ENCODE measurements at places on chromosomes 7 and 10. TPM values are rescaled to one million over a fixed set of nuclear protein-coding genes. Genes with fewer than 3 reads are reported as not detected.

DNA sequence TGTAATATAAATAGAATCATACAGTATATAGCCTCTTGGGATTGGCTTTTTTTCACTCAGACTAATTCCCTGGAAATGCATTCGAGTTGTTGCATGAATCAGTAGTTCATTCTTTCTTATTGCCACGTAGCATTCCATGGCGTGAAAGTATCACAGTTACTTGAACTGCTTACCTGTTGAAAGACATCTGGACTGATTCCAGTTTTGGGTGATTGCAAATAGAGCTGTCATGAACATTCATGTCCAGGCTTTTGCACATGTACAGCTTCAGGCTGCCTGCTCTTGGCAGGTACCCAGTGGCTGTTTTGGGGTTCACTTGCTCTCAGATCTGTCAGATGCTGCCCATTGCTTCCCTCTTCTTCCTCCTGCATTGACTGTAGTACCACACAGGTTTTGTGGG lies 54.9 kb downstream of the LRGUK start:
- DNase-seq, result no peak

Gene LOXL4
- total RNA-seq, result 8.6 TPM

Gene AMPH
- total RNA-seq, result 5.2 TPM

GRCh38 chr7:24457219-24457558 lies 116.1 kb upstream of the PALS2 start:
- no peak for DNase-seq

DNA sequence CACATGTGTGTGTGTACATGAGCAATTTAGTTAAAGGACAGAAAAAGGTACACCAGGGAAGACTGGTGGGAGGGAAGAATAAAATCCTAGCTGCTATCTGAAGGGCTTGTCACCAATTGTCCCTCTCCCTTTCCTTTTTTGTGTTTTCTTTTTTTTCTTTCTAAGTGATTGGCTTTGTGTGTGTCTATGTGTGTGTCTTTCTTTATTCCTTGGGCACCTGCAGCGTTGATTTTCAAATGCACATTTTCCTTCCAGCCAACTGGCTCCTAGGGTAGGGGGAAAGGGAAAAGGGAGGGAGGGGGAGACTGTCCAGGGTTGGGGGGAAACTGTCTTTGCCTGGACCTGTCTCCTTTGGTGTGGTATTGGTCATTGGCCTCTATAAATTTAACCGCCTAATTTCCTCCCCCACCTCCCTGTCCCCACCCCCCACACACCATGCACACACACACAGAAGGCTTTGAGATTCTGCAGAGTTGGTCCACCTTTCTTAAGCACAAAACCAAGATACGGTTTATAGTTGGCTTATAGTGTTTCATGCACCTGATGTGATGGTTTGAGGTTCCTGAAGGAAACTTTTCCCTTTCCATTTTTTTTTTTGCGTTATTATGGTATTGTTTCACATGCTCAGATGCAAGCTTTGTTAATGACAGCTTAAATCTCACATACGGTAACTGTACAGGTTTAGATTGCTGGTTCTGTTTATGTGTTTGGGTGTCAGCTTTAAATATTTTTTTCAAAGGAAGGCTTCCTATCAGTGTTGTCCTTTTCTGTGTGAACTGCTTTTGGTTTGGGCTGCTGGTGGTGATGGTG lies 2.6 kb downstream of the AUTS2 start:
- no peak for DNase-seq

DNA sequence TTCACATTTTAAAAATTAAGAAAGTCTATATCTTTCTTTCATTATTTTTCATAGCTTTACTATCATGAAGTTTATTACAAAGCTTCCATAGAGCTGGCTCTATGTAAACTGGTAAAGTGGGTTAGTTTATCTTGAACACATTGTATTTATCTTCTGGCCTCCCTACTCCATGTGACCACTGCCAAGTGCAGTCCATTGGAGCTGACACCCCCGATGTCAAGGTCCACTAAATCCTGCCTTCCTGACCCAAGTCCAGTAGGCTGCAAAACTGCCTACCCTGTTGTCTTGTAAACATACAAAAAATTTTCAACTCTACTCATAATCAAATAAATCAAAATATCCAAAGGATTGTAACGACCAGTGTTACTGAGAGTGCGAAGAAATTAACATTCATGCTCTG lies 10.2 kb downstream of the DNAJC12 start:
- DNase-seq, result no peak

Gene FRA10AC1
- 15.5 TPM for total RNA-seq

Data from tibial nerve (tissue), 4 donors.